Bronchial smooth muscle cell (primary cell): ENCODE measurements at places on chromosomes 5 and 9. TPM values are rescaled to one million over a fixed set of nuclear protein-coding genes. Genes with fewer than 3 reads are reported as not detected.

Gene FAM153A
- not detected in 2 replicates for total RNA-seq

Gene FAM221B
- not detected in 2 replicates for total RNA-seq

Gene PCDHB4
- 0.94 TPM in 1 of 2 replicates, not detected in the other for total RNA-seq

Gene FABP6
- total RNA-seq, result not detected in 2 replicates

Gene QRFP
- not detected in 2 replicates for total RNA-seq

Gene IL7R
- 0.17 and 0.79 TPM in 2 replicates for total RNA-seq

Gene ADGRV1
- total RNA-seq, result 0.16 and 0.17 TPM in 2 replicates

Gene FGF10
- total RNA-seq, result 0.26 and 0.79 TPM in 2 replicates

Gene PCDH1
- total RNA-seq, result under 0.01 and 0.26 TPM in 2 replicates

Gene SMIM3
- total RNA-seq, result 23.5 and 38.1 TPM in 2 replicates

Gene FRRS1L
- 0.16 and 0.52 TPM in 2 replicates for total RNA-seq
